Esophagus squamous epithelium (tissue), 5 donors: ENCODE measurements at places on chromosomes 5 and 9.

DNA sequence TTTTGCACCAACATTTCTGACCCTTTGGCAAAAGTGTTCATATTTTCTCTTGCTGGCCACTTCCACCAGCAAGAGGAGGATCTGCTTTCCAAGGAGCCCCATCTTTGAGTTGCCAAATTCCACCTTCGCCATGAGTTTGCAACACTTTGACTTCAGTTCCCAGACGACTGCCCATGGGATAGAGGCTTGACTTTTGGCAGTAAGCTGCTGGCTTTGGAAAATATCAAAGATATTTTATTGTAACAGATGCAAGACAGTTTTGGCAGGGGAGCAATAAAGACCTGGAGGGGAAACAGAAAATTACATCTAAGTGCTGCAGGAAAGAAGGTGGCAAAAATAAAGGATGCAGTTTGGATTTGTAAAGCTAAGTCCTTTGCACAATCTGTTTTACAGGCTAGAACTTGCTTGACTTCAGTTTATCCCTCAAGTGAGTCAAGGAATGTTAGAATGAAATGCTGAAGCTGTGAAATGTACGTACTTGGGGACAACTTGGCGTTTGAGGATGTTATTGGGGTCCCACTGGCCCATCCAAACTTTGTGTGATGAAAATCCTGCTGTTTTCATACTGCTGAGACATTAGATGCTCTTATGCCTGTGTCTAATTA, 232.9 kb downstream of the GOLPH3 start:
- DNase-seq: no peak

GRCh38 chr9:113516840-113517577, 53.5 kb downstream of the RGS3 start:
- DNase-seq: no peak

DNA sequence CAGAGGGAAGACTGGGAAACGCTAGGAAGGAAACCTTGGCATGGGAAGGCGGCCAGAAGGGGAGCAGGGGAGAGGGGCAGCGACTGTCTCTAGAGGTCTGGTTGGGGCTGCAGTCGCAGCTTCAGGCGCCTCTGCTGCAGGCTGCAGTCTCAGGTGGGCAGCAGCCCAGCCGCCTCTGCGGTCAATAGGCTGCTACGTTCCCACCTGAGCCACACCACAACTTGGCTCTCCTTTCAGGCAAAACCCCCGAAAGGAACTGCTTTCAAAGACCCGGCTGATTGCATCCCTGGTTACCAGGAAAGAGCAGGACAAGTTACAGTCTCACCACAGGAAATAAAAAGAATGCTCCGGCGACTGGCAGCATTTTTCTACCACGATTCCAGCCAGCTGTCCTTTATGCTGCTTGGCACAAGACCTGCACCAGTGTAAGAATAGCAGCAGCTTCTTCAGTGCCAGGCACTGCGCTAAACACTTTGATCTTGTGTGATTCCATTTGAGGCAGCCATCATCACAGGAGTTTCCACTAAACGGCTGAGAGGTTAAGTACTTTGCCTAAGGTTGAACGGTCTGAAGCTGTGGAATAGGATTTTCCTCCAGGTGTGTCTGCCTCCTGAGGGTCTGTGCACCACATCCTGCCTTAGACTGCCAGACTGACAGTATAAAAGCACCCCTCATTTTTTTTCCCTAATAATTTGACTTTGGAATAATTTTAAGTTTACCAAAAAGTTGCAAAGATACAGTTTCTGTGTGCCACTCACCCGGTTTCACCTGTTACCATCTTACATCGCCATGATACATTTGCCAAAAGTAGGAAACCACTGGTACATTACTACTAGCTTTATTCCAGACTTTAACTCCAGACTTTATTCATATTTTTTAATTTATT, 7.5 kb downstream of the RPS14 start:
- DNase-seq: no peak

- DNase-seq: no peak
These were observed 867.7 kb downstream of the NR2F1-AS1 start for GRCh38 chr5:92713335-92713743.

DNA sequence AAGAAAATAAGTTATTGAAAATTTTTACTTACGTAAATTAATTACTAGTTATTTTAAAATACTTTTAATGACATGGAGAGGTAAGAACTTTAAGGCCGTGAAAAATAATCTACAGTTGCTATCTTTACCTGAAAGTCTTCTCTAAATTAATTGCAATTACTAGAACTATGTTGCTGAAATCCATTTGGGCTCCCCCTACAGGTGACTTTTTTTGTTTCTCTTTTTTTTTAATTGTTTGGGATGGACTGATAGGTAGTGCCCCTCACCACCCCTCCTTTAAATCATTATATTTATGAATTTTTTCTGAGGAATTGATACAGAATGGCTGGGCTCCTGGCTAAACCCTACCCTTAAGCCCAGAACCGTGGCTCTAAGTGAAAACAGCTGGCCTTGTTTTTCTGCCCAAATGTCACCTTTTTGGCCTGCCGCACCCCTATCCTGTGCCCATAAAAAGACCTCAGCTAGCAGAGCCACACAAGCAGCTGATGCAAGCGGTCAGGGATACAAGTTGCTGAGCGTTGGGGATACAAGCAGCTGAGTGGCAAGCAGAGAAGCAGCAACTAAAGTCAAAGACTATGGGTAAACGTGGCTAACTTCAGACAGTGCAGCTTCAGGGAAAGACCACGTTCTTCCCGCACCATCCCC, 315.2 kb upstream of the ACO1 start:
- DNase-seq: no peak
